ENCODE measurements at places on chromosomes 12 and 14. TPM values are rescaled to one million over a fixed set of nuclear protein-coding genes. Genes with fewer than 3 reads are reported as not detected.

The FZD10 gene
- total RNA-seq: 0.19 TPM

The ADGRD1 gene
- 120 TPM for total RNA-seq

The NXPH4 gene
- total RNA-seq: 1.1 TPM

GRCh38 chr14:59827401-59827800 is 43.2 kb downstream of the RTN1 start:
- no peaks in the 10 kb centered on the region for H3K27me3 ChIP-seq
- H3K36me3 ChIP-seq: no peaks in the 10 kb centered on the region
- H3K27ac ChIP-seq: no peak overlapping the region
- H3K4me3 ChIP-seq: no peak overlapping the region
- no peaks in the 10 kb centered on the region for H3K4me1 ChIP-seq

DNA sequence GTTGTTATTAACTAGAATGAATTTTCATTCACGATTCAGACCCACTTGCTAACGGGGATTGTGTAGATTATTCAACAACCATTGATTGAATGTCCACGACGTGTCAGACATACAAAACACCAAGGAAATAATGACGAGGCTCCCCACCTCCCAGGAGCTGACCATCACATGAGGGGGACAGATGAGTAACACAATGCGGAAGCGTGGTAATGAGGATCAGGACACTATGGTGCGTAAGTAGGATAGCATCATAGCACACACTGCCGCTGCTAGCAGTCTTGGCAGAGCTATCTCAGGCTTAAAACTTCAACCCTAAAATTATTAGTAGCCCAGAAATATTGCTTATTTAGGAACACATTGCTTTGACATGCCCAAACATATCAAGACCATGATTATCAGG is 265.8 kb downstream of the EGLN3 start:
- H3K36me3 ChIP-seq: no peaks in the 10 kb centered on the region
- DNase-seq: no peak
- no peak overlapping the region for H3K27ac ChIP-seq
- no peak overlapping the region for H3K4me3 ChIP-seq
- no peaks in the 10 kb centered on the region for H3K27me3 ChIP-seq

GRCh38 chr12:106588771-106589170 is 6.0 kb downstream of the RFX4 start:
- DNase-seq: no peak
- peaks cover 29% of the 10 kb centered on the region for H3K27me3 ChIP-seq
- H3K36me3 ChIP-seq: no peaks in the 10 kb centered on the region

GRCh38 chr12:79535751-79536150 is 155.0 kb downstream of the PAWR start:
- H3K27ac ChIP-seq: no peak overlapping the region
- H3K36me3 ChIP-seq: no peaks in the 10 kb centered on the region
- no peaks in the 10 kb centered on the region for H3K4me1 ChIP-seq
- DNase-seq: no peak
- H3K4me3 ChIP-seq: no peak overlapping the region
- H3K27me3 ChIP-seq: no peaks in the 10 kb centered on the region

- H3K36me3 ChIP-seq: no peaks in the 10 kb centered on the region
- H3K4me3 ChIP-seq: peak overlapping the region; percentile 32
- no peak overlapping the region for H3K27ac ChIP-seq
- peak; percentile 87 for DNase-seq
- no peaks in the 10 kb centered on the region for H3K27me3 ChIP-seq
These were observed 11.6 kb downstream of the TMEM30B start for GRCh38 chr14:61269321-61270083.

- no peaks in the 10 kb centered on the region for H3K27me3 ChIP-seq
- no peak overlapping the region for H3K4me3 ChIP-seq
- H3K4me1 ChIP-seq: no peaks in the 10 kb centered on the region
- DNase-seq: no peak
- H3K27ac ChIP-seq: no peak overlapping the region
- H3K36me3 ChIP-seq: no peaks in the 10 kb centered on the region
These were observed 150.3 kb upstream of the ALG10B start for GRCh38 chr12:38166225-38166624.

GRCh38 chr12:101498252-101498651 is 23.1 kb downstream of the SPIC start:
- no peak overlapping the region for H3K27ac ChIP-seq
- H3K4me3 ChIP-seq: no peak overlapping the region
- no peak for DNase-seq
- no peaks in the 10 kb centered on the region for H3K36me3 ChIP-seq

- no peaks in the 10 kb centered on the region for H3K27me3 ChIP-seq
- DNase-seq: no peak
- H3K4me1 ChIP-seq: no peaks in the 10 kb centered on the region
- no peak overlapping the region for H3K4me3 ChIP-seq
These were observed 20.3 kb downstream of the MTA1 start for GRCh38 chr14:105439710-105440553.

DNA sequence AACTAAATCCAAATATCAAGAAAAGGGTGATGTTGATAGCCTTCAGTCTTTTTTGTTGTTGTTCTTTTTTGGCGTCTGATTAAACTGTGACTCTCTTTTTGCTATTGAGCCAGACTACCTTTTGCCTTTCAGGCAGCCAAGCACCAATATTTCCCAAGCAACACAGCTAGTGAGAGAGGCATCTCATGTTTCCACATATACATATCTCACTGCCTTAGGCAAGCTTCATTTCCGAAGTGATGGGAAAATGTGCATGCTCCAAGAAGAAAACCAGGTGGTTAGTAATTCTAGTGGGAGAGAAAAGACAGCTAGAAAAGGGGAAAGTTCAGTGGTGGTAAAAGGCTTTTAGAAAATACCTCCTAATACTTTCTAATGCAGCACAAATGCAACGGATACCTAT is 277.7 kb downstream of the TMTC2 start:
- no peak overlapping the region for H3K4me3 ChIP-seq
- no peaks in the 10 kb centered on the region for H3K4me1 ChIP-seq
- no peak for DNase-seq
- no peak overlapping the region for H3K27ac ChIP-seq
- H3K27me3 ChIP-seq: no peaks in the 10 kb centered on the region

GRCh38 chr12:79766705-79767464 is 76.1 kb upstream of the PAWR start:
- H3K4me1 ChIP-seq: peaks cover 10% of the 10 kb centered on the region
- DNase-seq: no peak
- no peaks in the 10 kb centered on the region for H3K36me3 ChIP-seq
- H3K4me3 ChIP-seq: no peak overlapping the region

DNA sequence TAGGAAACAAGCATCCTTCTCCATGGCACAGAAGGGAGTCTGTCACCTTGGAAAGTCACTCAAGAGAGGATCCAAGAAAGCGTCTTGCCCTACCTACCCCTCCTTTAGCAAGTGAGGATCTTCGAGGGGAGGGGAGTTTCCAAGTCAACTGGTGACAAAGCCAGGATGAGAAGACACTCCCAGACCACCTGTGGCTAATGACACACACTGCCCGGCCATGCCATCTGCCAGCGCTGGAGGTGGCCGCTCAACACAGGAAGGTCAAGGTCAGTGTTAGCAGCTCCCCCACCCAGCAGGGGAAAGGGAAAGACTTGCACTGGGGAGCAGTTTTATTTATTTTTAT is 41.3 kb downstream of the ELK3 start:
- peak overlapping the region; percentile 82 for H3K27ac ChIP-seq
- no peak overlapping the region for H3K4me3 ChIP-seq
- no peaks in the 10 kb centered on the region for H3K36me3 ChIP-seq
- no peaks in the 10 kb centered on the region for H3K4me1 ChIP-seq

DNA sequence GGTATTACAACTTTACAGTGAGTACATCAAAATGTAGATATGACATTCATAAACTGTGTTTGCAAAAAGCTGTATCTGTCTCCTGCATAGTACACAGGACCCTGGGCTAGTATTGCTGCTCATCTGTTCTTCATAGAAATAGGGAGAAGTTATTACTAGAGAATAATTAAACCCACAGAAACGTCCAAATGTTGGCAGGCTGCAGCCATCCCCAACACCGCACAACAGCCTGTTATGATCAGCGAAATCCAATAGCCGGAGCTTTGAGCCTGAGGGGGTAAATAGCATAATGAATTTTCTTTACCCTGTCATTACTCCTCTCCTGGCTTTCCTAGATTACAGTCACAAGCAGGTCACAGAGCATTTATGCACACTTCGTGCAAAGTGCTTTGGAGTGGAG is 178.0 kb downstream of the DACT1 start:
- no peak overlapping the region for H3K27ac ChIP-seq
- H3K27me3 ChIP-seq: no peaks in the 10 kb centered on the region
- DNase-seq: no peak
- no peaks in the 10 kb centered on the region for H3K36me3 ChIP-seq
- H3K4me1 ChIP-seq: no peaks in the 10 kb centered on the region

Measured in right atrium auricular region (tissue), 2 donors.